ENCODE measurements at places on chromosomes 12 and 14. TPM values are rescaled to one million over a fixed set of nuclear protein-coding genes. Genes with fewer than 3 reads are reported as not detected.

The RERG gene
- total RNA-seq = 42.4 TPM

The CCDC184 gene
- total RNA-seq = not detected

The A2ML1 gene
- total RNA-seq = not detected

The FKBP11 gene
- total RNA-seq = 3.0 TPM

The GARIN6 gene
- total RNA-seq = not detected

The KRT72 gene
- not detected for total RNA-seq

The POLE2 gene
- 0.65 TPM for total RNA-seq

The ANO4 gene
- not detected for total RNA-seq

The DAO gene
- total RNA-seq = not detected

The FGD6 gene
- 7.5 TPM for total RNA-seq

The KLRC2 gene
- total RNA-seq = not detected

The PRICKLE1 gene
- 6.5 TPM for total RNA-seq

The GYS2 gene
- 7.3 TPM for total RNA-seq

The WNT5B gene
- total RNA-seq = 5.4 TPM

The MIPOL1 gene
- 11.7 TPM for total RNA-seq

The RNFT2 gene
- total RNA-seq = 0.49 TPM

The SLCO1B3 gene
- not detected for total RNA-seq

The LMNTD1 gene
- not detected for total RNA-seq

The BHLHE41 gene
- total RNA-seq = 21.8 TPM

The CLEC4D gene
- total RNA-seq = 1.3 TPM

The MFAP5 gene
- total RNA-seq = 554 TPM

The IFNG gene
- not detected for total RNA-seq

The OR4K17 gene
- not detected for total RNA-seq

The HRK gene
- 0.22 TPM for total RNA-seq

The SIX1 gene
- total RNA-seq = 17.4 TPM

The MYF5 gene
- not detected for total RNA-seq

The SERPINA5 gene
- total RNA-seq = 2.0 TPM

The VDR gene
- 6.0 TPM for total RNA-seq

The NTN4 gene
- 23.2 TPM for total RNA-seq

The TAS2R9 gene
- not detected for total RNA-seq

The PRH2 gene
- not detected for total RNA-seq

The CYP27B1 gene
- total RNA-seq = not detected

The CLBA1 gene
- total RNA-seq = 2.8 TPM

The KRT7 gene
- total RNA-seq = 3.6 TPM

The CCDC38 gene
- total RNA-seq = not detected

The RNU6-8 gene
- not detected for total RNA-seq

The PLXNC1 gene
- total RNA-seq = 7.5 TPM

The PPFIA2 gene
- 1.5 TPM for total RNA-seq

The CDCA3 gene
- total RNA-seq = 0.38 TPM

The GRIN2B gene
- total RNA-seq = 0.34 TPM
